ENCODE measurements at places on chromosomes 4 and X.

GRCh38 chr4:32841217-32841616, 2121.0 kb downstream of the PCDH7 start:
- no peak for DNase-seq

GRCh38 chr4:71243091-71243833, 95.6 kb upstream of the SLC4A4 start:
- DNase-seq, result no peak

DNA sequence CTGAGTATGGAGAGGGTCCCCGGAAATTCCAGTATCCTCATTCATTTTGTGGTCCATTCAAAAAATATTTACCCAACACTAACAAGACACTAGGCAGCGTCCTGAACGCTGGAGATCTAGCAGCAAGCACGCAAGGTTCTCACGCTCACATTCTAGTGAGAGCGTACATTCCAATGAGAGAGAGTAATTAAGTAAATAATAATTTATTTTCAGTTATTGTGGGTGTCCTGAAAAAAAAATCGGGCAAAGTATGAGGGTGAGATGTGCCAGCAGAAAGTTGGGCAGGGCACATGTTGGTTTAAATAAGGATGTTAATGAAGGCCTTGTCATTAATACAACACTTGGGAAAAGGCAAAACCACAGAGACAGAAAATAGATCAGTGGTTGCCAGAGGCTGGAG, 4.0 kb upstream of the TMEM156 start:
- peak; percentile 63 for DNase-seq

GRCh38 chr4:184456337-184456736, 18.0 kb downstream of the IRF2 start:
- no peak for DNase-seq

DNA sequence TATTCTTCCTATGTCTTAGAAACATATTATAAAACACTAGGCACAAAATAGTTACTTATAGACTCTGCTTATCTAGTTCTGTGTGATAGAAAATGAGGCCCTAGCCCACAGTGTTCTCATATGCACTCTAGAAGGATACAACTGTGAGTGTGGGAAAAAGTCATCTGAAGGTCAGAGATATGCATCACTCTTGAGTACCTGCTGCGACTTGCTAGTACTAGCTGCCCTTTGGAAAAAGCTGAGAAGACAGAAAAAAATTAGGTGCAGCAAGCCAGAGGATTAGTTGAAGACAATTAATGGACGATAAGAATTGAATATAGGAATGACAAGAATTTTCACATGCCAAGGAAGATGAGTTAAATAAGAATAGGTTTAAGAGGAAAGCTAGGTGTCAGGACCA, 61.3 kb downstream of the MTHFD2L start:
- DNase-seq, result no peak

DNA sequence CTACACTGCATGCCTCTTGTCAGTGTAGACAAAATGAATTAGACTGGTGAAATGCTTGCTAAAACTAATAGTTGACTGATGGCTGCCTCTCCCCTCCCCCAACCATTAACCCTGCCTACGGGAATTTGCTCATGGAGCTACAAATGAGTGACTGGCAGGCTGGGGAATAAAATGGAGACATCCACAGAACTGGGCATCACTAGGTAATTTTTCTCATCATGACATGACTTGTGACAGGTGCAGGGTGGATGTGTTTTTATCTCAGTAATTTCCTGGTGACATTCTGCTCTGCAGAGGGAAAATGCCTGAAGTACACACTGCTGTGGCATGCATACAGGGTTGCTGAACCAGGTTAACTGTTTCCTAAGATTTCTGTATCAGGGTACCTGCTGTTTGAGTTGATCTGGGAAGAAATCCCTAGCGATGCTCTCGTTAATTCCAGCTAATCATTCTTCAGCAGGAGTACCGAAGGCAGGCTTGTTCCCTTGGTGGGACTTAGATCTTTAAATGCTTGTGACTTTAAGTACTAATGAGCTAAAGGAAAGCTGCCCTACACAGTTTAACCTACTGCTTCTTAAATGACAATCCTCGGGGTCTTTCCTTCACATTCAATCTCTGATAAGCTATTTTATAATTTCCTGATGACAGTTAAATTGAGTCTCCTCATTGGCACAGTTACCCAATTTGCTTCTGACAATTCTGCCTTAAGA, 376.3 kb upstream of the LCORL start:
- DNase-seq, result no peak

GRCh38 chr4:55887594-55887993, 34.1 kb downstream of the EXOC1 start:
- DNase-seq, result no peak

DNA sequence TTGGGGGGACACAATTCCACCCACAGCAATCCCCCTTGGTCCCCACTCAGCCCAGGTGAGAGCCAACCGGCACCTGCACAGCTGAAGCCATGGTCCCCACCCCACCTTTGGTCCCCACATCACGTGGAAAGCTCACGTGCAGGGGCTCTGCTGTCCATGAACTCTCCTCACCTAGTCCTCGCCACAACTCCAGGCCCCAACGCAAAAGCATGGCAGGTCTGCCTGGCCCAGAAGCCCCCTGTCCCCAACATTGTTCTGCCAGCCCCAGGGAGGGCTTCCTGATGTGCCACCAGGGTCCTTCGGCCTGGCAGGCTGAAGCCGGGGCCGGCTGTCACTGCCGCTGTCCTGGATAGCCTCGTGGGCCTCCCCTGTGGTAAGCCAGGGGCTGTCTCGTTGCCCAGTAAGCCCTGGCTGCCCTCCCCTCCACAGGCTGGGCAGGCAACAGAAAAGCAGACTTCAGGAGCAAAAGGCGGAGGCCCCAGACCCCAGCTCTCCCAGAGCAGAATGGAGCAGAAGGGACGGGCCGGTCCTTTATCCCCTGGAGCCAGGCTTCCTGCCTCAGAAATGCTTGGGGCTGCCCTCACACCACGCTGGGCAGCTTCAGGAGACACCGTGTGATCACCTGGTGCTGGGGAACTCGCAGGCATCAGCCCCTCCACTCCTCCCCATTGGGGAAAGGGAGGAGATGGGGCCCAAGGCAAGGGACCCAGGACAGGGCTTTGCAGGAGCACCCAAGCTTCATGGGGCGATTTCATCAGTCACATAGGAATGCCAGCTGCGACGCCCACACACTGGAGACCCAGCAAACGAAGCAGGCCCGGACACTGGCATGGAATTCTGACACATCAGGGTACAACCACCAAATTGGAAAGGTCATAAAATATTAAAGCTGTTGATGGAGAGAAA, 103.7 kb downstream of the ADRA2C start:
- DNase-seq, result no peak

GRCh38 chrX:8851231-8851886, 50.2 kb upstream of the FAM9A start:
- peak; percentile 34 for DNase-seq

DNA sequence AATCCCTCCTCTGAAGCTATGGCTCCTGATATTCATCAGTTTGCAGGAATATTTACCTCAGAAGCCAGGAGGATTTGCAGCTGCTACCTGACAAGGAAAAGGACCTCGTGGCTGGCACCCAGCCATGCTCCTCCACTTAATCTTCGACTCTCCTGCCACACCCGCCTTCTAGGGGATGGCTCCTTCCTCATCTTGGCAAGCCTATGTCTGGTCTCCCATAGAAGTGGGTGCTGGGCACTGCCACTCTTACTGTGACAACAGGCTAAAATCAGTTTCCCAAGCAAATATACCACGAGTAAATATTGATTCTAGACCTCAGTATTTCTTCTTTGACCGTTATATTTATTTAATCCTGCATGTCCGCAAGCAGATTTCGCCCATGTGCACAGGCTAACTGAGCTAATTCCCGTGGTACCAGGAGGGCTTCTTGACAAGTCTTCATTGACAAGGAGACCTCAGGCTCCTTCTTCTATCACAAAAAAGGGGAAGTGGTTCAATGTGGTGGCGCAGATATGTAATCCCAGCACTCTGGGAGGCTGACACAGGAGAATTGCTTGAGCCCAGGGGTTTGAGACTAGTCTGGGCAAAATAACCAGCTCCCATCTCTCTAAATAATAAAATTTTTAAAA, 52.6 kb upstream of the DCTD start:
- no peak for DNase-seq

DNA sequence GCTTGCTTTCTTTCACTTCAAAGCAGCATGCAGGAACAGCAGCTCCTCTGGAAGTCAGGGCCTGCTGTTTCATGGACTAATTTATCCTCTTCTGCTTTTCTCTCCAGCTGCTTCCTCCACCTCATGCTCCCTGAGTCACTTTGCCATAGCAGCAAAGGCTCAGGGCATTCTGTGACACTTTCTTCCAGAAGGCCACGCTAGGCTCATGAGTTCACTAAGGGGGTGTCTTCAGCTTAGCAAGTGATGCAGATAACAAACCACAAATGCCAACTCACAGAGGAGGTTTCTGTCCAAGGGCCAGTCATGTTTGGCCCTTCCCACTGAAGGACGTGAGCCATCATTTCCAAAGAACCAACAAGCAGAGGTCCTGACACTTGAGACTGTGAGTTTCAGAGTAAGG, 200.2 kb downstream of the ADGRA3 start:
- DNase-seq, result peak; percentile 6

DNA sequence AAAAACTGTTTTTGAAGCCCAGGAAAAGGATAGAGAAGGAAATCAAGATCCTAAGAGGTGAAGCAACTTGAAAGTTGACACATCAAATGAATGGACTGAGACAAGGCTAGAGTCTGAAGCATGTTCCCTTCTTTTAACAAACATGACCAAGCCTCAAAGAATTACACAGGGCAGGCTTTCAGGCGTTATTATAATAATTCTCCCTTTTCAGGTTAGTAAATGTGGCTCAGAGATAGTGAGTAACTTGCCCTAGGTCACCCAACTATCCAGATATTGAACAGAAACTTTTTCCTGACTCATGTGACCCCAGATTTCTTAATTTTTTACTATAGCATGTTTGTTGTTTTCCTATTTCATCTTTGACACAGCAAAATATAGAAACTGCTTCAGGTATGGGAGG, 91.7 kb downstream of the PPP1R2C start:
- no peak for DNase-seq

- peak; percentile 4 for DNase-seq
Observed at GRCh38 chr4:123741906-123742305, 345.3 kb downstream of the SPRY1 start.

GRCh38 chrX:39161611-39162255, 360.5 kb downstream of the MID1IP1 start:
- DNase-seq, result no peak

DNA sequence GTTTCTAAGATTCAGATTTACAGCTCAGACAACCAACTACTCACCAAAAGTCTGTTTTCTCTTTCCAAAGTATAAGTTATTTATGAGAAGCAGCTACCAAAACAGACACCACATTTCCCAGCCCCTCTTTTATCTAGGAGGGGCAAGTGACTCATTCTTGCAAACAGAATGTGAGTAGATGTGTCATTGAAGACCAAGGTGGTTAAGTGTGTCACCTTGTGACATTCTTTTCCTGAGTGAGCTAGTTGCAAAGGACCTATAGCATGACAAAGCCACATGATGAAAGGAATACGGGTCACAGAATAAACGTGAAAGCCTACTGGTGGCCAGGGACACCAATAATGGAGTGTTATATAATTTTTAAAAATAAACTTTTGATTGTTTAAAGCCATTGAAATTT, 50.0 kb downstream of the SLC7A11 start:
- peak; percentile 67 for DNase-seq

GRCh38 chrX:31178064-31178768, 106.4 kb upstream of the FTHL17 start:
- DNase-seq, result no peak

DNA sequence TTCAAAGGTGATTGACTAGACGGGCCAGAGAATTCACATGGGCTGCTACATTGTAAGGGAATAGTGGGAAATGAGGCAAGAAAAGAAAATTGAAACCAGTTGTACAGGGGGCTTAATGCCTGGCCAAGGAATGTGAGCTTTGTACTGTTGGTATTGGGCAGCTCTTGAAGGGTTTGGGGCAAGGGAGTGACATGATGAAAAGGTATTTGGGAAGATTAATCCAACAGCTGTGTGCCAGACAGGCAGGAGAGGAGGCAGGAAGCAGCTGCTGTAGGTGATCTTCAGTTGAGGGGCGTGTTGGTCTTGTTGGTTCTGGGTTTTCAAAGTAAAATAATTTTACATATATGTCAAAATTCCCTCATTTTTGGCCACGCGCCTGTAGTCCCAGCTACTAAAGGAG, 384.5 kb upstream of the TENM3 start:
- DNase-seq, result no peak

- no peak for DNase-seq
Observed at GRCh38 chr4:59240011-59240410, 1960.1 kb upstream of the ADGRL3 start.

- peak; percentile 49 for DNase-seq
Observed at GRCh38 chr4:64539234-64539849, 130.1 kb upstream of the TECRL start.

- no peak for DNase-seq
Observed at GRCh38 chr4:150332086-150332485, 249.9 kb upstream of the MAB21L2 start.

DNA sequence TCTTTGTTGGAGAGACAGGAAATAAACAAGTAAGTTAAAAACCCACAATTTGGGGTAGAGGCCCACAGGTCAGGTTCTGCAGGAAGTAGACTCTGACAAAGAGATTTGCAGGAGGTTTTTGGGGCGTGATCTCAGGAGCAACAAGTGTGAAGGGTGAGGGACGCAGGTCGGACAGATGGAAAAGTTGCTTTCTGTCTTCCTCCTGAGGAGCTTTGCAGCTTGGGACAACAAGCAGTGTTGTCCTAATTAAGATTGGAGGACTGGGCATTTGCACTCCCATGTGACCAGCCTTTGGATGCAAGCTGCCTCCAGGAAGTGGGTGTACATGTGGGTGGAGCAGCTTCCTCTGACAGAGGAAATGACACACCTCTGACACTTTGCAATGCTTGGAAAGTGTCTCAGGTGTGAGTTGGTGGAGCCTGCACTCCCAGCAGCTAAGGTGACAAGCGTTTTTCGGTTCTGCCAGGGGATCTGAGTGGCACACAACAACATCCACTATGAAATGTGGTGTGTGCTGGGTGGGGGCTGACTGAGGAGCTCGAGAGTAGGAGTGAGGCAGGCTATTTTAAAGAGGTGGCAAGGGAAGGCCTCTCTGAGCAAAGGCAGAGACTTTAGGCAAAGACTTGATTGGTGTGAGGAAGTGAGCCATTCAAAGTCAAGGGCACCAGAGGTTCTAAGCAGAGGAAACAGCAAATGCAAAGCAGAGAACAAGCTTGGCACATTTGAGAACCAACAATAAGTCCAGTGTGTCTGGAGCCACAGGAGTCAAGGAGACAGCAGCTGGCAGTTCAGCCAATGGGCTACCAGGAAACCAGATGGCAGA, 339.8 kb upstream of the GATB start:
- DNase-seq, result no peak

DNA sequence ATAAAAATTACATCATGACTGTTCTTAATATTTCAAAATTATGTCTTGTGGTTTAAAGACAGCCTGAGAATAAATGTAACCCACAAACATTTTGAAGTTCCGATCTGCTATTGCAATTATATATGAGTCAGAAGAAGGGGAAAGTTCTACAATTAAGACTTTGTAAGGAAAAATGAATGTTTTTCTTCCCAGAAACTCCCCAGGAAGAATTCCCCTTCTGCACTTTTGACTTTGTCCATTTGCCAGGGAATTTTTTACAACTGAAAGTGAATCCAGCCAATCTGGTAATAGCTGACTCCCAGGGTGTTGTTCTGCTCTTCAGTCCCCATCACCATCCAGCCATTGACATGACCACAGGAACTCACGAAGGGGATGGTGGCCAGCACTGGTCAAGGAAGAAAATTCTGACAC, 61.6 kb upstream of the NOCT start:
- peak; percentile 86 for DNase-seq
